ENCODE measurements at places on chromosomes 4 and X.

- no peak for DNase-seq
These were observed 25.4 kb upstream of the SLITRK4 start for GRCh38 chrX:143661286-143661685.

DNA sequence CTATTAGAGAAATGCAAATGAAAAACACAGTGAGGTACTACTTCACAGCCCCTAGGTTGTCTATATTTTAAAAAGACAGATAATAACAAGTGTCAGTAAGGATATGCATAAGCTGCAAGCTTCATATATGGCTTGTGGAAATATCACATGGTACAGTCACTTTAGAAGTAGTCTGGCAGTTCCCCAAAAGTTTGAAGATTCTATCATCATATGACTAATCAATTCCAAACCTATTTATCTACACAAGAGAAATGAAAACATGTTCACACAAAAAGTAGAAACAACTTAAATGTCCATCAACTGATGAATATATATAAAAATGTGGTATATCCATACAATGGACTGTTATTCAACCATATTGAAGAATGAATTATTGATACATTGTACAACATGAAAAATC is 185.8 kb upstream of the STK26 start:
- DNase-seq: no peak

- no peak for DNase-seq
These were observed 1.8 kb downstream of the SFRP2 start for GRCh38 chr4:153787061-153787560.

- DNase-seq: no peak
These were observed 17.8 kb upstream of the CHIC2 start for GRCh38 chr4:54082168-54082567.

DNA sequence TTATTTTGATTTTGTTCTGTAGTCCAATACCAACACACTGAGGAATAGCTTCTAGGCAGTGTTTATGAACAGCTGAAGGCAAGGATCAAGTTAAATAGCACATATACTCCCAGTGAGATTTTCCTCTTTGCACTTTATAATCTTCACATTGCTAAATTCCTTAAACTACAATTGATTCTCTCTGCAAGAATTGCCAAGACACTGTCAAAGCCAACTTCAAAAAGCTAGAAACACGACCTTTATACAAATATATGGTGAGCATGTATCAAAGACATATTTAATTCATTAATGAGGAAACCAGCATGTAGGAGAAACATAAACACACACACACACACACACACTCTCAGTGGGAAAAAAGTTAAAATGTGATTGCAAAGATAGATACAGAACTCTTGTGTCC is 86.4 kb upstream of the FAM9C start:
- no peak for DNase-seq

DNA sequence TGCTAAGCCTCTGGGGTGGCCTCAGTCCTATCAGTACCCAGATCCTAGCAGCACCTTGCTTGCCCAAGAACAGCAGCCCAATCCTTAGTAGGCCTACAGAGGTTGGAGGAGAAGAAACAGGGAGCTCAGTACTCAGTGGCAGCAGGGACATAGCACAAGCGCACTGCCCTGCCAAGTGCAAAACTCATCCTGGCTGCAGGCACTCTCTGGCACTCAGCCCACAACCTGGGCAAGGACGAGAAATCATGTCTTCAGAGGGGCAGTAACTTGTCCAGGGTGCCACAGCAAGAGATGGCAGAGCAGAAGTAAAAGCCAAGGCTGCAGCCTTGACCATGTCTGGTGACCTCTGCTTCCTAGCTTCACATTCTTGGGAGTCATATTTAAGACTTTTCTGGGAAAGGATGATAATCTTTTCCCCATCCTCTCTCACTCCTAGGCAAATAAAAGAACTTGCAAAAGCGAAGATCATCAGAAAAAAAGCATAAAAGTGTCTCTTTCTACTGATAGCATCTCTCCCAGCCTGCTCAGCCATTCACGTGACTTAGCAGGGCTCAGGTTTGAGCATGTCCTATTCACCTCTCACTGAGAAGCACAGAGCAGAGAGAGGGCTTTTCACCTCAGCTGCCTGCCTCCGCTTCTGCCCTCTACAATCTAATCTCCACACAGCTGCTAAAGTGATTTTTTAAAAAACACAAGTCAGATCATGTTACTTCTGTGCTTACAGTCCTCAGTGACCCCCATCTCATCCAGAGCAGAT is 37.2 kb upstream of the MAGEA4 start:
- DNase-seq: no peak

GRCh38 chrX:45849261-45849862 is 648.7 kb upstream of the DIPK2B start:
- peak; percentile 39 for DNase-seq

- no peak for DNase-seq
These were observed 98.4 kb downstream of the PHKA2 start for GRCh38 chrX:18885328-18886004.

- DNase-seq: no peak
These were observed 2.8 kb upstream of the IL21 start for GRCh38 chr4:122623637-122624166.

DNA sequence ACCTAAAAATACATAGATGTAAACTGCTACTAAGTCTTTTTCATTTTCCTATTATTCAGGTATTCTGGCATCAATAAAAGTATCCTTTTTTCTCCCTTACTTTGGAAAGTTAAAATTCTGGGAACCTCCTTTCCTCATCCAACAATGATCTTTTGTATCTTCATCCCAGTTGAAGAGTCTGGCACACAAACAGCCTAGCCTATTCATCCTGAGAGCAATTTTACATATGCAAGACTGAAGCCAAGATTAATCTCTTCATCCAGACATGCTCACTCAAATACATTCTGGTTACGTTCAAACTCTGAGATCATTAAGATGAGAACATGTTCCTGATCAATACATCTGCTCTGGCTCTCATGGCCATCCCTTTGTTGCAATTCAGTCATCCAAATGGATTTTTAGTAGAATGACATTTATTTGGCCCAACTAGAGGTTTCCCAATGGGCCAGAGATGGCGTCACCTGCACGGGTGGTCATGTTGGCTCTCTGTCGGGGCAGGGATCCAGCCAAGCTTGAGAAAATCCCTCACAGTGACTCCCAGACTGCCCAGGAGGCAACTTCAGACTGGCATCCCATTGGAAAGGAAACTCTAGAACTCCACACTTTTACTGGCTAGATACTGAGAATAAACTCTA is 135.3 kb upstream of the VCX2 start:
- no peak for DNase-seq

DNA sequence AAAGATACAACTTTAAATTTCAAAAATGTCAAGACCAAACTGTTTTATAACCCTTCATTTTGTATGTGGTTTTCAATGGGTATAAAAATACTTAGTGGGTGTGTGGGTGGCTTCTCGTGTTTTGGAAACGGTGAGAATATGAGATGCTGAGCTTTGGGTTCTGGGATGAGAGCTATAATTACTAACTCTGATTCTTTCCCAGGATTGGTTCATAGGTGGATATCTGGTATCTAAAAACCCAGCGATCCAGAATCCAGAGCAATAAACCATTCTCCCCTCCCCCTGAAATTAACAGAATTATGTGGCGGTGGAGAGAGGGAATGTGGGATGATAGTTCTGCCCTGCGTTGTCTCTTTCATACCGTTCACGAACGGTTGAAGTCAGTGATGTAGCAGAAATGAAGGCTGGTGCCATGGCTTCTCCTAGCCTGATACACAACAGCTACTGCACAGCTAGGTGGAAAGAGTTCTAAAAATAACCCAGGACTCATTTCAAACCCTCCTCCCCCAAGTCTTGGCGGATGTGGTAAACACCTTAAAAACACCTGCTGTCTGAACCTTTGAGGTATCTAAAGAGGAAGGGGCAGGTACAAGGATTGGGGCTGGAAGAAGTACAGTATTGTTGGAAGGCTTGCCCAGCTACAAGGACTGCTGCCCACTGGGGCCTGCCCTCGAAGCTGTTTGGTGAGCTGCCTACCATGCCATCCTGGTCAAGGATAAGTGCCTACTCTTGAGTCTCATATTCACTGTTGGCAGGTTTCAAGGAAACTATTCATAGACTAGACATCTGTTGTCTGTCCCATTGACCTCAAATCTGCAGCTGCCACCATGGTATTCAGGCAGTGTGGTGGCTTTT is 44.5 kb downstream of the SEPTIN11 start:
- DNase-seq: no peak

DNA sequence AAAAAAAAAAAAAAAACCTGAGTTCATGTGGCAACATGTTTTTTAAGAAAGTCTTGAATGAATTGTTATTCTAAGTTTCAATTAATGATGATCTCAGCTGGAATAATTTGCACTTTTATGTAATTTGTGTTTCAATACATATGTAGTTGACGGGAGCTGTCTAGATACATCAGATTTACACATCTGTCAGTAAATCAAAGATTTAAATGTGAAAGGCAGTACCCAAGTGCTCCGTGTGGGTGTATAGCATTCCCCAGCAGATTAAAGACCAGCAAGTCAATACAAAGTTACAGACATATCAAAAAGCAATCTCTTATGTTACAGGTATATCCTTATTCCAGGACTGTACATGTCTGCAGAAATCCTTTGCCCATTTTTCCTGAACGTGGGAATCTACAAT is 35.2 kb downstream of the SYNPO2 start:
- no peak for DNase-seq

DNA sequence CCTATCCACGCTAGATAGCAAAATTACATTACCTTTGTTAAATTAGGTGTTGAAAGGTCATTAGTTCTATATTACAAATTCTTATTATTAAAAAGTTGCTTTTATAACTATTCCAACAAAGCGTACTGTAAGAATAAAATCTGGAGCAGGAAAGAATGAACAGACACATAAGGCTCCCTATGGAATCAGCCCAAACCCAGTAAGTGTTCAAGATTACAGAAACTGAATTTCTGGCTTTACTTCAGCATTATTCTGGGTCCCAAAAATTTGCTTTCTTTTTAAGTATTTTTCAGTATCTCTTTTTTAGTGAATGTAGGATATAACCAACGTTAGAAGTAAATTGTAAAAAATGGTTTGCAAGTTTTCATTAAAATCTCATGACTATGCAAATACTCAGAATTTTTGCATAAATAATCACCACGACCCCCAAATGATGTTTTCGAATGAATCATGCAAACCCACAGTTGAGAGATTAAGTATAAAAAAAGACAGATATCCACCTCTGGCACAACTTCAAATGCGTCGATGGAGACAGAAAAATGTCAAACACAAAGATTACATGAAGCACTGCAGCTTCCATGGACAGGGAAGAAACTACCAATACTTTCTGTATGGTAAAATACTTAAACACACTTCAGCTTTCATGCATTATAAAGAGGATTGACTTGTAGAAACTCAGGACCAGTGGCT is 238.5 kb downstream of the RASL11B start:
- DNase-seq: no peak

DNA sequence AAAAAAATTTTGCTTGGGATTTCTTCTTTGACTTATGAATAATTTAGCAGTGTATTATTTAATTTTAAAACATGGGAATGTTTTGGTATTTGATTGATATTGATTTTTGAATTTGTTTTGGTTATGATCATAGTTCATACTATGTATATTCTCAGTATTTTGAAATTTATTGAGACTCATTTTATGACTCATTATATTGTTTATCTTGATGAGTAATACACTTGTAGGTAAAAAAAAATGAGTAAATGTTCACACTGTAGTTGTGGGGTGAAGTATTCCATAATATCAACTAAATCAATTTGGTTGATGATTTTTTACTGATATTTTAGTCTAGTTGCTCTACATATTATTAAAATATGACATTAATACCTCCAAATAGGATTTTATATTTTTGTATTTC is 1142.2 kb downstream of the ADGRL3 start:
- DNase-seq: no peak

- no peak for DNase-seq
These were observed 5.0 kb downstream of the GPR78 start for GRCh38 chr4:8585186-8585585.

DNA sequence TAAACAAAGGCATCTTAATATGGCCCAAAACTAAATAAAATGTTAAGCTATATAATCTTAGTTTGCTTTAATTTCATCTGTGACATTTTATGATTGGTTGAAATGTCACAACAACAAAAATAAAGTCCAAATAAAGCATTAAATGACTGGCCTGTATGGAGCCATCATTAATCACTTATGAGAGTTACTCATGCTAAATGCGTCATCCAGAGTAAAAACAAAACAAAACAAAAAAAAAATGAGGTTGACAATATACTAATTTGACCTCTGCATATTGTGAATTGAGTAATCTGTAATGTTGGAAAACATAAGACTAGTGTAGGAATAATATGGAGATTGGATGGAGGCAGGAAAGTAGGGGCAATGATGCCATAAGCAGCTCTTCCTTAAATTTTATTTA is 139.7 kb downstream of the MAPK10 start:
- DNase-seq: no peak

GRCh38 chrX:109954333-109954732 is 48.6 kb upstream of the TMEM164 start:
- no peak for DNase-seq

DNA sequence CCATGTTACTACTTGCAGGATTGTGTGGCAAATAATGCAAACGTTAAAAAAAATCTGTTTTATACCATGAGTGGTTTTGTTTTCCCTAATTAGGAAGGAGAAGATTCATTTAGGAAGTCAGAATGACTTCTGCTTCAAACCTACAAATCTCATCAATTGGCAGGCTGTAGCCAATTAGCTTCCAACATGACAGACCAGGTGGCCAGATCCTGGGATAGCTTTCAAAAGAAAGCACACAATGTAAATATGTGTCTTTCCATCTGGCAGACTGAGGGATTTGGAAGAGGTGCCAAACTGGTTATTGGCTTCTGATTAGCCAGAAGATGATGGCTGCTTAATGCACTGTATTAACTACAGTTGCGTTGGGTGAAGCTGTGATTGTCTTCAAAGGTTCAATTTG is 432.8 kb downstream of the ANKRD50 start:
- DNase-seq: no peak

GRCh38 chrX:10598540-10598939 is 21.8 kb downstream of the MID1 start:
- DNase-seq: no peak

DNA sequence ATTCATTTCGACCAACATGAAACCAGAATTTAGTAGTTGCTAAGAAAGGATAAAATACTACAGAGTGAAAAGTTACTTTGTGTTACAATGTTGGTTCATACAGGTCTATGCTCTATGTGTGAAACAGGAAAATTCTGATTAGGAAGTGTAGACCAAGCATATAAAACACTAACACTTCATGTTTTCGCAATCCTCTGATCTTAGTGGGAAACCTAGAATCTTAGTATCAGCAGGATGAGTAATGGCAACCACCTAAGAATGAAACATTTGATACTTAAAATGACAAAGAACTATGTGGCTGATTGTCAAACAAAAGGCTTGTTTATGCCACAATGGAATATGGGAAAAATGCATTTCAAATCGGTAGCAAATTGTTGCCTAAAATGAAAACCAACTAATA is 116.1 kb downstream of the AMMECR1 start:
- no peak for DNase-seq
